Brain pericyte (primary cell): ENCODE measurements at places on chromosomes 5 and 9.

DNA sequence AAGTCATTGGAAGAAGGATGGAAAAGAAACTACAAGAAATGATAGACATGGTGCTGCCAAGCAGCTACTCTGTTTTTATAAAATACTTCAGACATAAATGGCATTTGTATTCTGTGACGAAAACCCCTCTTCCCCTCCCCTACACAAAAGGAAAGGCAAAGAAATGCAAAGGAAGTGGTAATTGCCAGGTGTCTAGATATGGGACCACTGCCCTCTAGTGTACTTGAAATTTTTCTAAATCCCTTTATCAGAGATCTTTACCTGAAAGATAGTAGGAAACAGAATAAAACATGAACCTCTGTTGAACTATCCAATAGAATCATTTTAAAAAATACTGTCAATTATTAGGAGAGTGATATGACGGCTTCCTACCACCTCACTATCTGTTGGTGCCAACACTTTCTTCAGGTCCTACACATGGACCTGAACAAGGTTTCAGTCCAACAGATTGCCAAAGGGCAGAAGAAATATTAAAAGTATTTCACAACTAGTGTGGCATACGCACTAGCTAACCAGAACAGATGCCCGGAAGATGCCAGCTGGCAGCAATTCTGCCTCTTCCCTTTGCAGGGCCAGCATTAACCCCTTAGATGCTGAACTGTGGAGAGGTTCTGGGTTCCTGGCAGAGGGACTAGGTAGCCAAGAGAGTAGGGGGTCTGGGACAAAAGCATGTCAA is 104.1 kb downstream of the TSSK1B start:
- DNase-seq, result no peak

- no peak for DNase-seq
Measured at GRCh38 chr5:141788296-141788970, 89.8 kb downstream of the PCDH1 start.

- DNase-seq, result no peak
Measured at GRCh38 chr5:116579144-116579543, 4.5 kb upstream of the SEMA6A start.

GRCh38 chr5:147465747-147466146 is 44.1 kb downstream of the DPYSL3 start:
- DNase-seq, result no peak

GRCh38 chr5:154811239-154811638 is 39.2 kb downstream of the FAXDC2 start:
- no peak for DNase-seq

DNA sequence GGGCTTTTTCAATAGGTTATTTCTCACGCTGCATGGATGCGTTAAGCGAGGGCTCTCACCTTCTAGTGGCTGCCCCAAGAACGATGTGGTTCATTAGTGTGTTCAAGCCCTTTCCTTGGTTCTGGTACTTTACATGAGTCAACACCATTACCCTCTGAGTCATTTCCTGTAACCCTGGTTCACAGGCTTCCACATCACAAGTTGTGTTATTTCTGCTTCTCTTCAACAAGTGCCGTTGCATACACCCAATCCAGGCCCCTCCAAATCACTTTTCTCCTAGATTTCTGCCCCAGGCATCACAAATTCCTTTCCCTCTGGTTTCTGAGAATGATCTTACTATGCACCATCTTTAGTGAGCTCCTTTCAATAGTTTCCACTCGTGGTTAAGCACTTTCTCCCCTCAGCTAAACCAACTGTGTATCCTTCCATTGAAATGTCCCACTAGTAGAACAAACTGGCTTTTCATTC is 69.5 kb upstream of the RAD23B start:
- DNase-seq, result peak; percentile 31

DNA sequence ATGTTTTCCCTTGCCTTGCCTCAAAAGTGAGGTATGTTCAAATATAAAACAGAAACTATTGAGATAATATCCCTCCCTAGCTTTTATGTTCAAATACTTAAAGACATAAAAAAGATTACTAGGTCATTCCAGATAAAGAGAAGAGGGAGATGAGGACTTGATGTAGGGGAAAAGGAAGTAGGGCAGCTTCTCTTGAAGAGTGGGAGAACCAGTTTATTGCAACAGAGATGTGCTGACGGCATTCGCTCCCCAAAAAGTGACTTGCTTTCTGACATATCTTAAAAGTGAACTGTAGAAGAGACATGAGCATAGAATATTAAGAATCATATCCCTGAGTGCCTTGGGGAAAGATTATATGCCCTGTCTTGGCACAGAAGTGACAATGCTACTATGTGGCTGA is 330.2 kb upstream of the NREP start:
- no peak for DNase-seq

- DNase-seq, result no peak
Measured at GRCh38 chr5:61884252-61884855, 421.7 kb upstream of the KIF2A start.

DNA sequence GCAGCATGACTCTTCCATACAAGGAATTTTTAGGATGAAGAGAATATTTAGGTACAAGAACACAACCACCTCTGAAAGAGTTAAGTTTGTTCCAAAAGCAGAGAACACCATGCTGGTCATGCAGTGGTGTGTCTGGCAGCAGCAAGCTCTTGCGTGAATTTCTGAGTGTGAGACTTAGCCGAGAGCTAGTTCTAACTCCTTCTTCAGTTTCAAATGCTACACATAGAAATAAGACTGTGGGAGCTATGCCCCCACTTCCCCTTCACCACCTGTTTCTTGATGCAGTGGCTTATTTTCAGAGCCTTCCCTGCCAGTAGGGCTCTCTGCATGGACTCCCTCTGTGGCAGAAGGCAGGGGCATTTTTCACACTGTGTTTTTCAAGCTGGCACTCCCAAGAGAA is 122.9 kb upstream of the ZNF366 start:
- no peak for DNase-seq

DNA sequence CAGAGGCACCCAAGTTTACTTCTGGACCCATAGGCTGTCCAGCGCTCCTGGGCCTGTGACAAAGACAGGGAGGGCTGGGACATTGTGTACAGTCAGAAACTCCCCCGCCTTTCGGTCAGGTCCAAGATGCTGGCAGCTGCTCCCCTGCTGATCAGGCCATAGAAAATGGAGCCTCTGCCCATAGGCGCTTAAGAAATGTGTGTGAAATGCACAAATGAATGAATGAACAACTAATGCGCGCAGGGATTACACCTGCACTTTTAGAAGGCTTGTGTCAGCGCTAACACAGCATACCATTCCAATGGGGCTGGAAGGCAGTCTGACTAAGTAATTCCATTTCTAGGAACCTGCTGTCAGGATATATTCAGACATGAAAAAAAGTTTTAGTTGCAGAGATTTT is 16.3 kb downstream of the PTPN3 start:
- DNase-seq, result no peak

- no peak for DNase-seq
Measured at GRCh38 chr9:112162621-112163413, 12.3 kb downstream of the SUSD1 start.

- no peak for DNase-seq
Measured at GRCh38 chr5:58901271-58901670, 318.4 kb downstream of the RAB3C start.

DNA sequence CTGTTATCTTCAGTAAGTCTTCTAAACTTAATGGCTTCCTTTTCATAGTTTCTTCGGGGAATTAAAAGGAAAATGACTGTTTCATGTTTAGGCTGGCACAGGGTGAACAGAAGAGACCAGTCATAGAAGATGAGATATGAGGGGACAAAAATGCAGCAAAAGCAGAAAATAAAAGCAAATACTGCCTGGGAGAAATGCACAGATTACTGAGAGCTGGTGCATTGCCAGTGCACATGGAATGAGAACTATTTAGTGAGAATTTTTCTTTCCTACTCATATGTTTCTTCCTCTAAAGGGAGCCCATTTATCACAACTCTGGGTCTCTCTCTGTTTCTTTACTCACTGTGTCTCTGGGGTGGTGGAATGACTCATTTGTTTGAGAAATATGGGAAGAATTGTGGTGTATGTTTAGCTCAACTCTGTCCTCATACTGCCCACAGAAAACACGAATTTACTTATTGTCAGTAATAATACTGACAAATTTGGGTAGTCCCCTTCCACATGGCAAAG is 25.9 kb upstream of the ANKRD55 start:
- DNase-seq, result peak; percentile 47

- no peak for DNase-seq
Measured at GRCh38 chr9:93869088-93869487, 86.1 kb downstream of the BARX1 start.

- DNase-seq, result no peak
Measured at GRCh38 chr9:132910376-132910775, 31.7 kb downstream of the SPACA9 start.

DNA sequence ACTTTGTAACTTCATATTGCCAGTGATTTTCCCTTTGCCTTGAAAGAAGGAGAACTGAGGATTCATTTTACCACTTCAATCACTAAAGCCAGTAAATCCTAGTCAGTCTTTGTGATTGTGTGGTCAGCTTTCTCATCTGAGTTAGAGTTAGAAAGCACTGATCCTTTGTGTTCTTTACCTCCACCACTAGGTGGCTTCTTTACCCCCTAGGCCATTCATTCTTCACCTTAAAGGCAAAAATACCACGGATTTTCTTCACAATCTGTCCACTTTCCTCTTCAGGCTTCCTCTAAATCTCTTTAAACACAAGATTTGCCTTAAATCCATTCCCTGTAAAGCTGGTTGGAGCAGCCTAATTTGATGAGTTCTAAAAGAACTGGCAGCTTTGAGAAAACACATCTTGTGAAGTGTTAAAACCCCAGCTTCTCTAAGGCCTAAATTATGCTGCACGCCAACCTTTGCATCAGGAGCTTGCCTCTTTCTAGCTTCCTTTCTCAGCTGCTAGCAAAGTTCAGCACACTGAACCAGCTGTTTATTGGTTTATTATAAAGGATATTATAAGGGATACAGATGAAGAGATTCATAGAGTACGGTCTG is 20.4 kb downstream of the BDP1 start:
- DNase-seq, result no peak

DNA sequence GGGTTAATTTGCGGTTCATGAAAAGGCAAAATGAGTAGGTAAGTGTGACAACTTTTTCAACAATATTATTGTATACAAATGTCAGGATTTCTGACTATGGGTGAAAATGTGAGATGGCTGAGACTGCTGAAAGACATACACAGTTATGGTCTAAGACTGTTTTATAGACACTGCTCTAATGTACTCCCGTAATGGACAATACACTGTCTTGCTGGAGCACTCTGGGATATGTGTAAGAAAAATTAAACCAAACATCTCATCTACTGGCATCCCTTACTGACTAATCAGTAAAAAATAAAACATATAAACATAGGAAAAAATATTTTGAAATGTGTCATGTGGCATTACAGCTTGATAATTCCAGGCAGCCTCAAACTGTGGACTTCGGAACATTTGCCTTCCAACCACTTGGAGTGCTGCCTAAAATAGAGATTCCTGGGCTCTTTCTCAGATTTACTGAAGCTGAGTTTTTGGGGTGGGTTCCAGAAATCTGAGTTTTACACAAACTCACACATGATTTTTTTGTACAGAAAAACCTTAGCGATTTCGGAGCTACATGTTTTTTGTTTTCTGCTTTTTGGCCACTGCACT is 233.9 kb upstream of the TBCA start:
- no peak for DNase-seq

- DNase-seq, result no peak
Measured at GRCh38 chr5:96051401-96051830, 89.8 kb upstream of the ELL2 start.

DNA sequence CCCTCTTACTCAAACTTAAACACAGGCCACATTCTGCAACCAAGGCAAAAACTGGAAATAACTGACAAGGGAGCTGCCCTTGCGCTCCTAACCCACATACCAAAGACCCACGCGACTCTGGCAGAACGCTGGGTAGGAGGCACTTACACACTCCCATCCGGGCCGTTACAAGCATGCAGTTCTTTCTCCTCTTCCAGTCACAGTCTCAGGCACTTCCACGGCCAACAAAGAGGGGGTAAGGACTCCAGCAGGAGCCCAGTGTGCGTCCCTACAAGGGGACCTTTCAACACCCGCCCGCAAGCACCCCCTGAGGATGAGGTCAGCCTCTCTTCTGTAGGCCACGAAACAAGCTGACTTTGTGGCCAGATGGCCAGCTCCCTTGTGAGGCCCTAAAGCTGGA is 57.4 kb downstream of the SERINC5 start:
- no peak for DNase-seq

DNA sequence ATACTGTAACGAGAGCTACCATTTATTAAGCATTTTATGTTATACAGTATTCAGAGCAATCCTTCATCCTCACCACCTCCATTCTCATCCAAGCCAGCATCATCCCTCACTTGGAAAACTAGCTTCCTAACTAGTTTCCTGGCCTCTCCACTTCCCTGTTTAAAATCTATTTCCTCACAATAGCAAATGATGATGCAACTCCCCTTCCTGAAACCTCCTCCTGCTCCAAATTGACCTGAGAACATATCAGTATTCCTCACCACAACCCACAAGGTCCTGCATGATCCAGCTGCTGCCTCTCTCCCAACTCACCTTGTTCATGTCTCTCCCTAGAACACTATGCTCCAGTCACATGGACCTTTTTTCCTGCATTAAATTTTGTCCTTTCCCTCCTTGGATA is 4.3 kb upstream of the SLC36A2 start:
- DNase-seq, result no peak

GRCh38 chr9:6410633-6411032 is 2.4 kb upstream of the UHRF2 start:
- no peak for DNase-seq

DNA sequence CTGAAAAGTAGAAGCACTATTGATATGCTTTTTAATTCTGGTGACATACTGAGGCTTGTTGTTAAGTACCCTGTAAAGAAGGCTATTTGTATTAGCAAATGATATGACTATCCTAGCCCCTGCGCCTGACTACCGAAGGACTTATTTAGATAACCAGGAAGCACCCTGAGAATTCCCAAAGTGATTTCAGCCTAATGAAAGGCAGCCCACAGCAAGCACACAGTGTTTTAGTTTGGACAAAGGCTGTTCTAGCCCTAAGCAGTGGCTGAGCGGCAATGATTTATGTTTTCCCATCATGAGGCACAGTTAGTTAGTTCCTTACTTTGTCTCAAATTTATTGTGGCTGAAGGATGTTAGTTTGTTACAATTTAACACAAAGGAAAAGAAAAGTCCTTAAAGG is 235.3 kb downstream of the KCTD16 start:
- DNase-seq, result no peak

GRCh38 chr9:127411122-127411521 is 13.1 kb upstream of the ZNF79 start:
- DNase-seq, result no peak

- DNase-seq, result no peak
Measured at GRCh38 chr5:170408226-170408625, 19.1 kb upstream of the KCNMB1 start.

DNA sequence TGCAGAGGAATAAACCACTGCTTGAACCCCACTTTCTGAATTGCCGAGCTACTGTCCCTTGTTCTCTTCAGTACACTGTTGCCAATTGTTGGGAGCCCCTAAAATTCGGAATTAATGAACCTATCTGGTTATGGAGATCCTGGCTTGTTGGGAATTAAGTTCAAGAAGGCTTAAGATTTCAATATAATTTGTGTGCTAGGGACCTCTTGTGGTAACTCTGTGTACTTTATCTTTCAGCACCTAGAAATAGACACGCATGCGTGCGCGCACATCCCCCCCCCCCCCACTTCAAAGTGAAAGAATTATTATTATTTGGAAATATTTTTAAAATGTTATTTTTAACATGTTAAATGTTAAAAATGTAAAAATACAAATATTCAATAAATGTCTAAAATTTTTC is 53.3 kb upstream of the FAM169A start:
- no peak for DNase-seq
